Pancreas (tissue), 10 donors: ENCODE measurements at places on chromosomes 5 and 9.

- no peak for DNase-seq
These were observed 215.9 kb downstream of the NXNL2 start for GRCh38 chr9:88750832-88751360.

- no peak for DNase-seq
These were observed 140.1 kb upstream of the GRIA1 start for GRCh38 chr5:153350175-153350883.

DNA sequence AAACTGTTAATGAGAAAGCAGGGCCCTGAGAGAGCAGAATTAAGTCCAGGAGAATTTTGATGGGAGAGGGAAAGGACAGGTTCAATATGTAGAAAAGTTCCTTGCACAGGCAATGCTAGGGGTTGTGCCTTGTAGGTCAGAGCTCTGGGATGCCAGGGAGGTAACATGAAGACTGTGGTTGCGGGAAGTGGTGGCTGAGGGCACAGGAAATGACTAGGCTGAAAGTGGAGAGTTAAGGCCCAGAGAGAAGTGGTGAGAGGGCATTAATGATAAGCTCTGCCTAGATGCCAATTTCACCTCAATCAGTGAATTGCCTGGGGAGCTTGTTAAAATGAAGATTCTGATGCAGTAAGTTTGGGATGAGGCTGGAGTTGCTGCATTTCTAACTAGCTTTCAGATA lies 31.5 kb upstream of the PPP3R2 start:
- DNase-seq, result no peak

GRCh38 chr9:81028504-81028903 lies 660.8 kb downstream of the TLE1 start:
- DNase-seq, result no peak
